ENCODE measurements at places on chromosomes 16 and 17.

GRCh38 chr16:65624666-65625065 is 502.8 kb upstream of the CDH11 start:
- DNase-seq, result no peak

GRCh38 chr16:4087990-4088577 is 28.2 kb downstream of the ADCY9 start:
- no peak for DNase-seq

DNA sequence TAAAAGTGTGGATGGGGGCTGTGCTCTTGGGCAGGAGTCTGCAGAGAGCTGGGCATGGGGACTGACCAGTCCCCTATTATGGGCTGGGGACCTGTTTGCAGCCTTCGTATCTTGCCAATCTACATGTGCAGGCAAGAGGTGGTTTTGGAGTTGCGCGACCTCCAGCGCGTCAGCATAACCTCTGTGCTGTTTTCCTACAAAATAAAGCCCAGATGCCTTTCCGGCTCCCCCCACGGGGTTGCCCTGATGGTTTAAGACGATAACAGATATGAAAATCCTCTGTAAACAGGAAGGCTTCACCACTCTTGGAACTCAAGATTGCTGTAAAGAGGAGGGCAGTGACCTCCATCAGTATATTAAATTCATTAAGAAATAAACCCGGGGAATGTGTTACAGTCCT is 16.5 kb upstream of the SPPL2C start:
- DNase-seq, result no peak

DNA sequence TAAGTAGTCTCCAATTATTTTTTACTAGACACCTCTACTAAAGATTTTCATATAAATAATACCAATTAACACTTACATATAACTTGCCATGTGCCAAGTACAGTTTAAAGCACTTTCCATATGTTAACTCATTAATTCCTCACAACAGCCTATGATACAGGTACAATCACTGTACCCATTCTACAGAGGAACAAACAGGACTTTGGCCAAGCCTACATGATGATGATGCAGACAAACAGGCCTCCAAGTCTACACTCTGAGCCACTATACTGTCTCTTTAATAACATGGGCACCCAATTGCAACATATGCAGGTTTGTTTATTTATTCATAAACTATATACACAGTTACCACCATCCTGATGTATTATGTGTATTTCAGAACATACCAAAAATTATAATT is 46.0 kb downstream of the TOX3 start:
- no peak for DNase-seq

GRCh38 chr17:81036197-81036941 is 1.4 kb downstream of the BAIAP2 start:
- no peak for DNase-seq

DNA sequence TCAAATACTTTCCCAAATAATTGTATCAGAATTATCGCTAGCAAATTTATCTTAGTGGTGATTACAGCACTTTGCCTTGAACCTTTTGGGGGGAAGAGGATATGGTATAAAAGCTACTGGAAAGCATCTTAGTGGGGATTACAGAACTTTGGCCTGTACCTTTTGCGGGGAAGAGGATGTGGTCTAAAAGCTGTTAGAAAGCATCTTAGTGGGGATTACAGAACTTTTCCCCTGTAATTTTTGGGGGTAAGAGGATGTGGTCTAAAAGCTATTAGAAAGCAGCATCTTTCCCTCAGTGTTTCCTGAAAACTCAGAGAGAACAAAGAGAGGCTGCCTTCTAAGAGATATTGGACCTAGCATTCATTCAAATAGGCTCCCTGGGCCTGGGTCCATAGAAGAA is 4.1 kb downstream of the SLFN12 start:
- DNase-seq, result no peak

GRCh38 chr17:1890758-1891450 is 61.1 kb downstream of the RPA1 start:
- no peak for DNase-seq

GRCh38 chr17:82593590-82594087 is 54.6 kb downstream of the WDR45B start:
- DNase-seq, result no peak

- DNase-seq, result no peak
Measured at GRCh38 chr16:26177438-26177837, 485.7 kb downstream of the HS3ST4 start.

DNA sequence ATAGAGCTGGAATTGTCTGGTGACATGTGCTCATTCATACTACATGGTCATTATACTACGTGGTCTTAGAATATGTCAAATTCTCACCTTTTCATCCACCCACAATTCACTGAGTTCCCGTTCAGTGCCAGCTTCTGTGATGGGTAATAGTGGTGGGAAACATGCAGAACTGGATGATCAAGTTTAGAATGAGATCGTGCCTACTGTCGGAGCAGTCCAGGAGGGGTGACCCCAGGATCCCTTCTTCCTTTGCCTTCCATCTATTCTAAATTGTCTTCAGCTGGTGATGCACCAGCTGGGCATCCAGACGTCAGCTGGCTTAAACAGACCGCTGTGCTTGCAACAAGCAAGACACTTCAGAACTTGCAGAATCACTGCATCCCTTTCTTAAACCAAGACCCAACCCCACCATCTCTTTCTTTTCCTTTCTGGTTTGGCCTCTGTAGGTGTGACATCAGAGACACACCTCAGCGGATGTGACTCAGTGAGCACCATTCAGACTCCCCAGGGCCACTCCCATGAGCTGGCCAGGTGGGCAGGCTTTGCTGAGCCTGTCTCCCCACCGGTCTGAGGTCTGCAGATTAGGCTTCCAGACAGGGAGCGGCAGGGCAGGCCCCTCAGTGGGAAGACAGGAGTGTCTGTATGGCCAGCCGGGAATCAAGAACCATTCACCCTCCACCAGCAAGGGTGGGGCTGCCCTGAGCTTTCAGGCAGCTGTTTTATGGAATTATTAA is 18.1 kb downstream of the C17orf100 start:
- no peak for DNase-seq

DNA sequence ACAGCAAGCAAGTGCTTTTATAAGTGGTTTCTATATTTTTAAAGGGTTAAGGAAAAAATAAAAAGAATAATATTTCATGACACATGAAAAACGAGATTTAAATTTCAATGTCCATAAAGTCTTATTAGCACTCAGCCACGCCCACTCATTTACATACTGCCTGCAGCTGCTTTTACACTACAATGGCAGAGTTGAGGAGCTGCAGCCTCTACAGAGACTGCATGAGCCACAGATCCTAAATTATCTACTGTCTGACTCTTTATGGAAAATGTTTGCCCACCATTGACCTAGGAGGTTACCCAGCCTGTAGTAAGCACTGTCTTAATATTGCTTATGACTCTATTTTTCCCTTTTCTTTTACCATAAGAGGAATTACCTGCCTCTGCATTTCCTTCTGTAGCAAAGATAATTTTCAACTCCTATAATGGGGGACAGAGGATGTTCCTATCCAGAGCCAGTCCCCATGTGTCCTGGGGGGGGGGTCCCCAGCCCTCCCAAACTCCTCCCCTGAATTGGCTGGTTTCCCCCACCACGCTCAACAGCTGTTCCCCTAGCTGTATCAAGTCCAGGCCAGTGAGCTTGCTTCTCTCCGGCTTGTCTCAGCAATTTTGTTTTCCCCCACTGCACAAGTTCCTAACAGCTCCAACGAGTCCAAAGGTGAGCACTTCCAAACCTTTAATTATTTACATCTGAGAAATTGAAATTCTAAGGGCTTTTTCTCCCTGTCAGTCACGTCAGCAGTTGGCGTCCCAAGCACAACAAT is 139.4 kb upstream of the ERCC4 start:
- no peak for DNase-seq

DNA sequence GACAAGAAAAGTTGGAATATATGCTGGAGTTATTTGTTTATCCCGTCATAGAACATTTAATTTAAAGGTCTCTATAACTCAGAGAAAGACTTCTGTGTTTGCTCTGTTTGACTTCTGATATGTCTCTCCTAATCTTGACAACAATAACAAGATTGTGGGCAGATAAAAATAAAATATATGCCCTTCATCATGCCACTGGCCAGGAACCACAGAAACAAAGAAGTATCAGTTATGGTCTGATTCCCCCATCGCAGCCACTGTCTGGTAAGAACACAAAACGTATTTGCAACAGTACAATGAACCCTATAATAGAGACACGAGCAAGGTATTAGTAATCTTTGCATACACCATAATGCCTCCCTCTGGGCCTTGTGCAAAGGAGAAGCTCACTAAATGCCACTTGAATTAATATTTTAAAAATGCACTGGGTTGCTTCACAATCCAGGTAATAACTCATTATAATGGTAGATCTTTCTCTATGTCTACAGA is 1498.3 kb downstream of the CDH11 start:
- DNase-seq, result no peak

GRCh38 chr16:56512025-56512424 is 7.8 kb downstream of the BBS2 start:
- no peak for DNase-seq

GRCh38 chr16:89534252-89534756 is 26.1 kb downstream of the SPG7 start:
- no peak for DNase-seq

DNA sequence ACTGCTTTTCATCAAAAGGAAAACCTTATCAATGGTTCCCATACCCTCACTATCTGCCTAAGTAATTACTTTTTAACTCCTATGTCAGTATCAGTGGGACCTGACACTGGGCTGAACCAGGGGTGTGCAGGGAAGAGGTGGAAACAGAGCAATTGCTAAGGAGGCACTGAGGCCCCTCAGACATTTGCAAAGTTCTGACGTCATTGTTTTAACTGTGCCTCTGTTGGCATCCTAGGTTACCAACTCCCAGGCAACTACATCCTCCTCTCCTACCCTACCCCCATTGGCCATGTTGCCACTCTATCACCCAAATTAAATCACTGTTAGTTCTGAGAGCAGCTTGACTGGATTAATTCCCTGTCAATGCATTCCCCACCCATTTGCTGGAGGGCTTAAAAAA is 8.0 kb upstream of the WWOX start:
- DNase-seq, result no peak

- no peak for DNase-seq
Measured at GRCh38 chr17:58537266-58537665, 22.8 kb upstream of the MTMR4 start.

DNA sequence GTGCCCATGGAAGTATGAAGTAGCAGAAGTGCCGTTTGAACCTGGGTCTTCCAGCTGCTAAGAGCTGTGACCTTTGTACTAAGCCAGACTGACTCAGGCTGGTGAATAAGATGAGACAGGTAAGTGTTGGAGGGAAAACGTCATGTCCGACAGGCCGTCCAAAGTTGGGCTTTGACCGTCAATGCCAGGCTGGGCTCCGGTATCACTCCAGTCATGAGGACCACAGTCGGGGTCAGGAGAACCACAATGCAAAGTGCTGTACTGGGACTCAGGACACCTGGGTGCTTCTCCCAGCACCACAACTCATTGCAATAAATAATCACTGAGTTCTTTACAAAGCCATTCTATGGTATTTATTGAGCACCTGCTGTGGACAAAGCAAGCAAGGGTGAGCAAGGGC is 268.6 kb downstream of the HAPSTR1 start:
- no peak for DNase-seq

GRCh38 chr16:35747658-35748455 is 2288.4 kb downstream of the TP53TG3F start:
- no peak for DNase-seq

DNA sequence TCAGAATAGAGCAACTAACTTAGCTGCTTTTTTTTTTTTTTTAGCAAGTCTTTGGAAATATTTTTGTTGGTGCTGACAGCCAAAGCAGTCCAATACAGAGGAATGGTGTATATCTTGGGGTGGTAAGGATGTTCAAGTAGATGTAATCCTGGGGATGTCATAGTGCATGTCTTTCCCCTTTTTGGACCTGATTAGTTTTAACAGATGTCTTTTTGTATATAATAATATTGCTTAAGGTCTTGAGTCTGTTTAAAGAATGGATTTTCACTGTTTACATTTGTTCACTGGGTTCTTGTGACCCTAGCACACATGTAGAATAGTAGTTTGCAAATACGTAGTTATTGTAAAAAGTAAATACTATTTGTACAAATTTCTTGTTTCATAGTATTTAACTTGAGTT is 7.9 kb downstream of the TAF15 start:
- DNase-seq, result no peak

DNA sequence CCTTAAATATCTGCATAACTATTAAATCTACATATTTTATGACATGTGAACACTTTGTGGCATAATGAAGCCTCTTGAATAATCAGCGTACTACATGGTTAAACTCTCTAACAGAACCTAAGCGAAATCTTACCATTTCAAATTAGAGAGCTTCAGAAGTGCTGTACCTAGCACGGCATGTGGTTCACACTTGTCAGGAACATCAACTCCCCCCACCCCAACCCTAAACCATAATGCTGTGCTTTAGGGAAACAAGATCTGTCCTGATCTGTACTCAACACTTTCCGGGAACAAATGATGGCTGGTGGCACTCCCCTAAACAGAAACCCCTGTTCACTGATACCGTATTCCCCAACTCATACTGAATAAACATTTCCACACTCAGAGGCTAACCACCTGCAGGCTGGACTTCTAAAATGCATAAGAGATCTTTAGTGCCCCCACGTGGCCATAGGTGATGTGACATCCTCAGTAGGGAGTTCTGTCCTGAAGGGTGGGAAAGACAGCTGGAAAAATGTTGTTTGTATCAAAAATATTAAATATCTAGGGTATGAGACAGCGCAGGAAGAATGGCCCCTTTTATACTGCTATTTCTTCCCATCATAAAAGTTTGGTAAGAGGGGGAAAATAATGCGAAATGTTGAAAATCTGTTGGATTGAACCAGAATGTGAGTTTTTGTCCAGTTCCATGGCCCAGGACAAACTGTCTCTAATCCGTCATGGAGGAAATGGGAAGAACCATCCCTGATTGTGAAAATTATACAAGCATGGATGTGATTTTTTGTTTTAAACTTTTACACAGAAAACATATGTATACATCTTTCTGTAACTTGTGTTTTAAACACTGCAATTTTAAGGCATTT is 88.6 kb downstream of the USP31 start:
- peak; percentile 45 for DNase-seq

DNA sequence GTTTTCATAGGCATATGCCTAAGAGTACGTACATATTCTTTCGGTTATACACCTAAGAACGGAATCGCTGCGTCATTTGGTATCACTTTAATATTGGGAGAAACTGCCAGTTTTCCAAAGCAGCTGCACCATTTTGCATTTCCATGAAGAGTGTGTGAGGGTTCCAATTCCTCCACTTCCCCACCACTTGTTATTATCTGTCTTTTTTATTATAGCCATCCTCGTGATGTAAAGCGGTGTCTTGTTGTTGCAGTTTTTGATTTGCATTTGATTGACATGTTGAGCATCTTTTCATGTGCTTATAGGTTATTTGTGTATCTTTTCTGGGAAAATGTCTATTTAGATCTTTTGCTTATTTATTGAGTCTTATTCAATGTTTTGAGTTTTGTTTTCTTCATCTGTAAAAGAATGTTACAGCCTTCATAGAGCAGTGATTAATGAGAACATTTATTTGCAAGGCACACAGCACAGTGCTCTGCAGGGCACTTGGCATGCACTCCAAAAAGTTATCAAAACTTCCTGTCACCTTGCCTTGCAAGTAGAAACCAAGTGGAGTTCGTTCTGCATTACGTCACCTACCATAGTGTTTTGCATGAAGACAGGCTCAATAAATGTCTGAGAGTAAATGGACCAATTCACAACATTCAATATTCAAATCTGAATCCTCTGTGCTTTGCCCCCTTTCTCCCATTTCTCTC is 26.6 kb upstream of the ST6GALNAC1 start:
- DNase-seq, result no peak

GRCh38 chr17:80639658-80640057 is 95.0 kb downstream of the RPTOR start:
- DNase-seq, result no peak

GRCh38 chr17:83064732-83065659 is 14.4 kb upstream of the METRNL start:
- no peak for DNase-seq
